ENCODE measurements at places on chromosomes 3 and 15. TPM values are rescaled to one million over a fixed set of nuclear protein-coding genes. Genes with fewer than 3 reads are reported as not detected.

The ITIH1 gene
- not detected for total RNA-seq

The ALPK3 gene
- 11.1 TPM for total RNA-seq

The C3orf49 gene
- not detected for total RNA-seq

The CCR2 gene
- total RNA-seq = 0.77 TPM

The RARB gene
- total RNA-seq = 86.3 TPM

The NPAP1 gene
- 0.27 TPM for total RNA-seq

The AMIGO3 gene
- total RNA-seq = not detected

The TM6SF1 gene
- 3.4 TPM for total RNA-seq

The TBC1D2B gene
- total RNA-seq = 46.0 TPM

The PGBD4 gene
- total RNA-seq = 2.1 TPM

The CCRL2 gene
- 1.7 TPM for total RNA-seq

The GABRB3 gene
- total RNA-seq = 44.0 TPM

The CCDC80 gene
- total RNA-seq = 43.5 TPM

Data from camera-type eye (tissue), 1 donor.